Stimulated activated CD8-positive, alpha-beta memory T cell treated with anti-CD3 and anti-CD28 coated beads, Interleukin-12 subunit alpha, Interleukin-12 subunit beta, amount 100 ng/mL, for 1 hour (primary cell): ENCODE measurements at places on chromosomes 5 and 9.

DNA sequence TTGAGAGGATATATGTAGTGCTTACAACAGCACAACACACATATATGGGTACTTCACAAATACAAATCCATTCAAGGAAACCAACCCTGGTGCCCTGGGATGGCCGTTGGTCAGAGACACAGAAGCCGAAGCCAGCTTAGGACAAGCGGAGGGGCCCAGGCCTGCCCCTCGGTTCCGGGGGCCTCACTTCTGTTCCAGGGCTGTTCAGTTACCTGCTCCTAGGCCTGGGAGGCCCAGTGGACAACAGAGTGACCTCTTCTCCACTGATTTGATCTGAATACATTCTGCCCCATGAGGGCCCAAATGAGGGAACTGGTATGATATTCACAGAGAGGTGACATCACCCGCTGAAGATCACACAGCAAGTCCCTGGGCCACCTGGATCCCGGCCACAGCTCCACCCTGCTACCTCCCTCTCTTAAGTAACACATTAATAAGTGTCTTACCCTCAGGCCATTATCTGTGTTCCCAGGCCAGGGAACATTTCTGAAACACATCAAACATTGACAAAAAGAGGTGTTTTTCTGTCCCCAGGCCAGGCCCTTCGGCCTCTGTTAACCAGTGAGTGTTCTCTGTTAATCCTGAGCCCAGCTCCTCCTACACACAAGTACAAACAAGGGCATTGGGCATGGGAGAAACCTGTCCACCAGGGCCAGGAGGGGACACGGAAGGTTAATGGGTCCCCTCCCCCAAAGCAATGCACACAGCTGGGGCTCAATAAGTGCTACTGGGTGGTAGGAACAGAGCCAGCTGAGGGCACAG is 4.5 kb upstream of the GRHPR start:
- DNase-seq = no peak

DNA sequence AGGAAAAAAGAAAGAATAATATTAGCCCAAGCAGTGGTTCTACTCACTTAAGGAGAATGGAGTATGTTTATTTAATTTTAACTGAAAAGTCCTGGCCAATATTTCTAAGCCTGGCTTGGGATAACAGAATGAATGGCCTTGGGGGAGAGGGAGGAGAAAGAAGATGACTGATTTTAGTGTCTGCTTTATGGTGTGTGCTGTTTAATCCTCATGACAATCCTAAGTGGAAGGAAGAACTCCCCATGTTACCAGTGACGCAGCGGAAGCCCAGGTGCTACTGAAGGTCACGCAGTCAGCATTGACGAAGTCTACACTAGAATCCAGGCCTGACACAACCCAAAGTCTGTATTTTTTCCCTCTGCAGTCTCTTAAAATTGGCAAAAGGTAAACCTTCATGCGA is 50.5 kb downstream of the PALM2AKAP2 start:
- DNase-seq = no peak

GRCh38 chr9:12853051-12853450 is 78.2 kb downstream of the LURAP1L start:
- no peak for DNase-seq

- no peak for DNase-seq
Observed at GRCh38 chr9:132500193-132500592, 82.2 kb upstream of the BARHL1 start.

DNA sequence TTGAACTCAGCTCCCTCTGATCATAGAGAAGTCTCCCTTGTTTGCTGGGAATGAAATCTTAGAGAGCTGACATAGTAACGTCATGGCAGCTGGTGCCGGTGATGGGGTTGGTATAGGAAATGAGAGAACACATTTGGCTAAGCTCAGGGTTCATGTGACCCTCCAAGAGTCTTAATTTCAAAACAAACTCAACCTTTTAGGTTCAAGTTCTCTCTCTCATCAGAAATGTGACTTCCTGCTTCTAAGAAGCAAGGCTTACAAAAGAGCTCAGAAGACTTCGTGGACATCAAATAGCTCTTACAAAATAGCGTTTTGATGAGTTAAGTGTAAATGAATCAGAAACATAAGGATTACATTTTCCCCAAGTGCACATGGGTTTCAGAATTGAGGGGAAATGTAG is 97.3 kb downstream of the PAPPA start:
- no peak for DNase-seq

GRCh38 chr9:18467696-18468095 is 6.3 kb upstream of the ADAMTSL1 start:
- no peak for DNase-seq

- peak; percentile 42 for DNase-seq
Observed at GRCh38 chr9:132507670-132508469, 74.5 kb upstream of the BARHL1 start.

GRCh38 chr5:111738118-111738517 is 18.9 kb downstream of the NREP start:
- no peak for DNase-seq

DNA sequence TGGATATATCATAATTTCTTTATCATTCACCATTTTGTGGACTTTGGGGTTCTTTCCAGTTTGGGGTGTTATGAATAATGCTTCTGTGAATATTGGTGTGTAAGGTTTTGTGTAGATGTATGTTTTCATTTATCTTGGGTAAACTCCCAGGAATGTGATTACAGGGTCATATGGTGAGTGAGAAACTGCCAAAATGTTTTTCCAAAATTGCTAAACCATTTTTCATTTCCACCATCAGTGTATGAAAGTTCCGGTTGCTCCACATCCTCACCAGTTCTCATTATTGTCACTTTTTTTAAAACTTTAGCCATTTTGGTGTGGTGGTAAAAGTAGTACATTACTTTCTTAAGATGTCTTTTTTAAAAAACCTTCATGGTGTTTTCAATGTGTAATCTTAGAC is 152.9 kb downstream of the NIPBL start:
- no peak for DNase-seq

- DNase-seq = no peak
Observed at GRCh38 chr9:124218987-124219461, 38.7 kb upstream of the NEK6 start.

DNA sequence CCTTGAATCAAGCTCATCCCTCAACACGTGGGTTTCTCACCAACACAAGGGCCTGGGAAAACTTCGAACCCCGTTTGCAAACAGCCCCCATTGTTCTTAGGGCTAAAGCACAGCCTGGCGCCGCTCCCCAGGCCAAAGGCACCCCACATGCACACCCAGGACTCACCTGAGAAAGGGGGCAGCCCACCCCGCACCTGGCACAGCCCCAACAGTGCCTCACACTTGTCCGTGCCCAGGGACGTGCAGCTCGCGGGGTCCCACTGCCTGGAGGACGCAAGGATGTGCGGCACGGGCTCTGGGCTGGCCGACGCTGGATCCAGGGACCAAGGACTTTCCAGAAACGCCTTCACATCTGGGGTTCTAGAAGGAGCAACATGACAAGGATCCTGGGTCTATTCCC is 2.8 kb downstream of the SOHLH1 start:
- DNase-seq = no peak

GRCh38 chr5:165076686-165077085 is 1571.3 kb downstream of the MAT2B start:
- no peak for DNase-seq

DNA sequence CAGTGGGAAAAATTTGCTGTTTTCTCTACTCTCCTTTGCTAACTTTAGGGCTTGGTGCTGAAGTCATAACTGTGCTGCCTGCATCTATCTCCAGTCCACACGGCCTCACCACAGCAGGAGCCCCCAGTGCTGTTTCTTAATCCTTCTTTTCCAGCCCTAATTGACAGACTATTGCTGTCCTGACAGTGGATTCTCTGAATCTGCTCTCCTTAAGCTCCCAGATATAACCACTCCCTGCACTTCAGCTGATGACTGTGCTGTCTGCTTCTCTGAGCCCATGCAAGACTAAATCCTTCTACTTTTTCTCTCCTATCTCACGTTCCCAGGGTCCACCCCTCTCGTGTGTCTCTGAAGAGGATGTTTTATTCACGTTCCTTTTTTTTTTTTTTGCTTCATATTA is 19.7 kb upstream of the GRIA1 start:
- no peak for DNase-seq

DNA sequence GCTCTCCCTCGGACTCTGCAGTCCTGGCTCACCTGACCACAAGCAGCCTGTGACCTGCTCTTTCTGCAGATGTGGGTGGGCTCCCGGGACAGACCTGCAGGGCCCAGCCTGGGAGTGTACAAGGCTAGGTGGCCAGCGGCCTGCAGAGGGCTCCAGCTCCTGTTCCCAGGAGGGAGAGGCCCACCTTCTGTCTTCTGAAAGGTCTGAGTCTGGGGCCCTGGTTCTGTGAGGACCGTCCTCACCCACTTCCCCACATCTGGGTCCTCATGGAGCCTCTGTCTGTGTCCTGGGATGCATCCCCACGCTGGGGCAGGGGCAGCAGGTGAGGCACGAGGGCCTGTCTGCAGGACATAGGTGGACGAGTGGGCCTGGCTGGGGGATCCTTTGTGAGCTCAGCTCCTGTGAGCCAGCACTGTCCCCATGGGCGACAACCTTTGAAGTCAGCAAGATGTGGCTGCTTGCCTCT is 43.7 kb downstream of the PHF2 start:
- DNase-seq = no peak
